Activated T-helper 1 cell treated with Interleukin-2 at 50 U/mL for 16 hours (primary cell): ENCODE measurements at places on chromosomes 3 and 15.
A peak's percentile ranks its signal among the peaks of the same experiment; 100 is the strongest.

- no peak for DNase-seq
Measured at GRCh38 chr3:73557986-73558726, 66.6 kb downstream of the PDZRN3 start.

GRCh38 chr15:66897416-66897815 lies 168.0 kb upstream of the SMAD3 start:
- no peak for DNase-seq

DNA sequence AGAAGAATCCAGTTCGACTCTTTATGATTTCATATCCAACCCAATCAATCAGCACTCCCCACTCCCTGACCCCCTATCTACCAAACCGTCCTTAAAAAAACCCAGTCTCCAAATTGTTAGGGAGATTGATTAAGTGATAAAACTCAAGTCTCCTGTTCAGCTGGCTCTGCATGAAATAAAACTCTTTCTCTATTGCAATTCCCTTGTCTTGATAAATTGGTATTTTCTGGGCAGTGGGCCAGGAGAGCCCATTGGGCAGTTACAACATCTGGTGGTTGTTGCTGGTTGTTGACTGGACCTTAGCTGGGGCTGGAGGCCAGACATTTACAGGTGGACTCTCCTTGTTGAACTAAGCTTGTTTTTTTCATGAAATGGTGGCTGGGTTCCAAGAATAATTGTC lies 642.3 kb downstream of the ROBO2 start:
- DNase-seq = no peak

DNA sequence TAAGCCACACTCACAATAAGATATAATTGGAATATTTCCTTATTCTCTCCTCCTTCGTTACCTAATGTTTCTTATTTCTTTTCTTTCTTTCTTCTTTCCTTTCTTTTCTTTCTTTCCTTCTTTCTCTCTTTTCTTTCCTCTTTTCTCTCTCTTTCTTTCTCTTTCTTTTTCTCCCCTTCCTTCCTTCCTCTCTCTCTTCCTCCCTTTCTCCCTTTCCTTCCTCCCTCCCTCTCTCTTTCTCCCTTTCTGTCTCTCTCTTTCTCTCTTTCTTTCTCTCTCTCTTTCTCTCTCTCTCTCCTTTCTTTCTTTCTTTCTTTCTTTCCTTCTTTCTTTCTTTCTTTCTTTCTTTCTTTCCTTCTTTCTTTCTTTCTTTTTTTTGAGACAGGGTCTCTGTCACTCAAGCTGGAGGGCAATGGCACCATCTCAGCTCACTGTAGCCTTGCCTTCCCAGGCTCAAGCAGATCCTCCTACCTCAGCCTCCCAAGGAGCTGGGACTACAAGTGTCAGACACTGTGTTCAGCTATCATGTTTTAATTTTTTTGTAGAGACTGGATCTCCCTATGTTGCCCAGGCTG lies 19.3 kb upstream of the PIAS1 start:
- no peak for DNase-seq

GRCh38 chr3:85627932-85628331 lies 669.1 kb downstream of the CADM2 start:
- DNase-seq = no peak

DNA sequence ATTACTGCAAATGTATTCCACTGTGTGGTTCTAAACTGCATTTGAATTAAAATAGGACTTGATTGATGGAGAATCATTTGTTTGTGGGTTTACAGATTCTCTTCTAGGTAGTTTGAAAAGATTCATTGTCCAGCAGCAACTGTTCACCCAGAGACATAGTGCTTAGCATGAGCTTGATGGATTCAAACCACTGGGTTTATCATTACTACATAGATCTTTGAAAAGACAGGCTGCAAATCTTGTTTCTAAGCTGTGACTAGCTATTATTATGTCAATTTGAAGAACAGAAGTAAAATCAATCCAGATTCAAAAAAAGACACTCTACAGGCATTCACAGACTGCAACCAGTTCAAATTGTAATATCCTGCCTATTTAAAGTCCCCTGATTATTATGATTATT lies 49.8 kb downstream of the MBNL1 start:
- DNase-seq = no peak

- DNase-seq = no peak
Measured at GRCh38 chr15:75872403-75872990, 29.2 kb downstream of the UBE2Q2 start.

DNA sequence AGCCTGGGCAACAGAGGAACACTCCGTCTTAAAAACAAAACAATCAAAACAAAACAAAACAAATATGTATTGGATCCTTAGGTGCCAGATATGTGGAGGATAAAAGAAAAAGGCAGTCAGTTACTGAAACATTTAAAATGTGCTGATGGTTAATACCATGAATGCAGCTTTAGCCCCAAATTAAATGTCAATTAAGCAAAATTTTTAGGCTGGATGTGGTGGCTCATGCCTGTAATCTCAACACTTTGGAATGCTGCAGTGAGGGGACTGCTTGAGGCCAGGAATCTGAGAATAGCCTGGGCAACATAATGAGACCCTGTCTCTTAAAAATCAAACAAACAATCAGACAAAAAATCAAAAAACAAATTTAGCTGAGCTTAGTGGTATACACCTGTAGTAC lies 8.5 kb upstream of the CHMP2B start:
- no peak for DNase-seq

GRCh38 chr15:75043509-75044257 lies 20.3 kb downstream of the PPCDC start:
- DNase-seq = no peak

GRCh38 chr15:35545316-35545823 lies 595 bp downstream of the DPH6 start:
- no peak for DNase-seq

- no peak for DNase-seq
Measured at GRCh38 chr3:79564192-79564591, 203.6 kb downstream of the ROBO1 start.

GRCh38 chr15:49045751-49046219 lies 461 bp downstream of the SECISBP2L start:
- DNase-seq = no peak

DNA sequence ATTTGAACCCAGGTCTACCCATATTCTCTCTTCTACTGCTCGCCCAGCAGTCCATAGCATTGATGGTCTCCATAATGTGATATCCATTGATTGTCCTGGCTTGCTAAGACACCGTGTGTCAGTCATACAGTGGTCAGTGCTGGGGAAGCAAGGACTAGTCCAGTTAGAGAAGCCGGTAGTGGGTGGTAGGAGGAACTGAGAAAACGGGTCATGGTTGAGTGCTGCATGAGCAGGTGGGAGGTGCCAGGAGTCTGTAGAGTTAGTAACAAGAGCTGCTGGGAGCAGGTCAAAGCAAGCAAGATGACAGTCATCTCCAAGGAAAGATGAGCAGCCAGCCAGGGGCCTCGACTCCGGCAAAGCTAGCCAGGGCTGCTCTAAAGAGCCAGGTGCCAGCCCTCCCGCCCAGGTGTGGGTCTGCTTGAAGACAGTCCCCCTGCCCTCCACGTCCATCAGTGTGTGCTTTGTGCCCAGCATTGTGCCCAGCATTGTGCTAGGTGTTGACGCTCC lies 29.5 kb upstream of the USP3 start:
- no peak for DNase-seq

DNA sequence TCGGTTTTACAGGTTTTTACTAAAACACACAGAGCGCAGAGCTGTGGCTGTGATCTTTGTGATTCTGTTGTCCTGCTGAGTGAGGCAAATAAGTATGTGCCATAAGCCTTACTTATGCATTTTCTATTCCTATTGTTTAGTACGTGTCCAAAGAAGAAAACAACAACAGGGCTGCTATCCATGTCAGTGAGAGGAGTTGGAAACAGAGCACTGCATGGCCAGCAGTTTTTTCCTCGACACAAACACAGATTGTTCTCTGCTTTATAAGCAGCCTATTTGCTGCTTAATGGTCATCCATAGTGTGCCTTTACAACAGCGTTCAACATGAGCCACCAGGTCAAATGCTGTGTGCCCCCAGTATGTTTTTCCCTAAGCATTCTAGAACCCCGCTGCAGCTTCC lies 79.8 kb downstream of the SHQ1 start:
- DNase-seq = no peak

- DNase-seq = no peak
Measured at GRCh38 chr15:50791486-50791885, 26.0 kb upstream of the SPPL2A start.

GRCh38 chr3:124373524-124373923 lies 356.7 kb upstream of the UMPS start:
- no peak for DNase-seq

DNA sequence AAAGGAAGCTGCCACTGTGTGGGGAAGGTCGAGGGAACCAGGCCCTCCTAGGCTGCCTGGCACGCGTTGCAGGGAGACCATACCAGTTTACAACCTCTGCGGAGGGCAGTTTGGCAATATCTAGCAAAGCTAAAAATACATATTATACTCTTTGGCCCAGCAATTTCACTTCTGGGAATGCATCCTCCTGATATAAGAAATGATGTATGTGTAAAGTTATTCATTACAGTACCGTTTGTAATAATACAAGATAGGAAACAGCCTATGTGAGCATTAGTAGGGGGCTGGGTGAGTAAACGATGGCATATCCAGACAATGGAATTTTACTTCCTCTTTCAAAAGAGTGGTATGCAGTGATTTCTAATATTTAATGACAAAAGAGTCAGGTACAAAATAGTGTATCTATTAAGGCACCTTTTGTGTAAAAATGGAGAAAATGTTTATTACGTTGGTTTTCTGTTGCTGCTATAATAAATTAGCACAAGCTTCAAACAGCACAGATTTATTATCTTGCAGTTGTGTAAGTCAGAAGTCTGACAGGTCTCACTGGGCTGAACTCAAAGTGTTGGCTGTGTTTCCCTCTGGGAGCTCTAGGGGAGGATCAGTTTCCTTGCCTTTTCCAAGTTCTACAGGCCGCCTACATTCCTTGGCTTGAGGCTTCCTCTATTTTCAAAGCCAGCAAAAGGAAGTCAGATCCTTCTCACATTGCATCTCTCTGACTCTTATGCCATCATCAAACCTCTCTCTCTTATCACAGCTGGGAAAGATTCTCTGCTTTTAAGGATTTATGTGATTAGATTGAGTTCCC lies 9.0 kb downstream of the APOD start:
- DNase-seq = no peak

- peak; percentile 5 for DNase-seq
Measured at GRCh38 chr15:36883713-36884517, 216.4 kb downstream of the MEIS2 start.

GRCh38 chr3:177606891-177607290 lies 409.6 kb upstream of the TBL1XR1 start:
- no peak for DNase-seq

DNA sequence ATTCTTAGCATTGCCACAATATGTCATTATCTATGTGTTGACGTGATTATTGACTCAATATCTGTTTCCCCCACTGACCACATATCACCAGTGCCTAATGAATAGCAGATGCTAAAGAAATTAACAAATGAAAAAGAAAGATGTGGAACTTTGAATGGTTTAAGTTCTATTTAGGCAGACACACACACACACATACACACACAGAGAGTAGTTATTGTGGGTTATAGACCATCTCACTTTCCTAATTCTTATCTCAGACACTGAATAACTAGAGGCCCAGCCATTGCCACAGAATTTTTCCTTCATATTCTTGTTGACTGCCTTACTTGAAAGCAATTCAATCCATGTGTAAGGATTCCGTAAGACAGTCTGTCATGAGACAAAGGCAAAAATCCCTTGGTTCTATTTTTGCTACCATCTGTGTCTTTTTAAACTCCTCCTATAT lies 61.9 kb upstream of the PHLDB2 start:
- DNase-seq = no peak

DNA sequence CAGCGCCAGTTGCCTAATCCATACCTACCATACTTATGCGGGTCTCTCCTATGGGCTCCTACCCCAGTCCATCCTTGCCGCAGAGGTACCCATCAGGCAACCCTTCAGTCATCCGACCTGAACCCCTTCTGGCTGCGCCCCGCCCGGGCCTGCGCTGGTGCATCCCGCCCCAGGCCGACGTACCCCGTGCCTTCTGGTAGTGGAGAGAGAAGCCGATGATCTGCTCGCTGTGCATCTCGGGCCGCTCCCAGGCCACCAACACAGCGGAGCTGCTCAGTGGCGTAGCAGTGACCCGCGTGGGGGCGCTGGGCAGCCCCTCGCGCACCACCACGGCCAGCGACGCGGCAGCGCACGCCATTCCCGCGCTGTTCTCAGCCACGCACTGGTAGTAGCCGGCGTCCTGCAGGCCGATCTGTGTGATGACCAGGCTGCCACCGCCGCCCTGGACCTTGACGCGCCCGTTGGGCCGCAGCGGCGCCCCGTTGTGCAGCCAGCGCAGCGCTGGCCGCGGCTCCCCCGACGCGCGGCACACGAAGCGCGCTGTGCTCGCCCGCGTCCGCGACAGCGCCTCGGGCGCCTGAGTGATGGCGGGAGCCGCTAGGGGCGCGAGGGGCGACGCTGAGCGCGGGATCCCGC lies 17.9 kb upstream of the IGDCC3 start:
- DNase-seq = no peak

DNA sequence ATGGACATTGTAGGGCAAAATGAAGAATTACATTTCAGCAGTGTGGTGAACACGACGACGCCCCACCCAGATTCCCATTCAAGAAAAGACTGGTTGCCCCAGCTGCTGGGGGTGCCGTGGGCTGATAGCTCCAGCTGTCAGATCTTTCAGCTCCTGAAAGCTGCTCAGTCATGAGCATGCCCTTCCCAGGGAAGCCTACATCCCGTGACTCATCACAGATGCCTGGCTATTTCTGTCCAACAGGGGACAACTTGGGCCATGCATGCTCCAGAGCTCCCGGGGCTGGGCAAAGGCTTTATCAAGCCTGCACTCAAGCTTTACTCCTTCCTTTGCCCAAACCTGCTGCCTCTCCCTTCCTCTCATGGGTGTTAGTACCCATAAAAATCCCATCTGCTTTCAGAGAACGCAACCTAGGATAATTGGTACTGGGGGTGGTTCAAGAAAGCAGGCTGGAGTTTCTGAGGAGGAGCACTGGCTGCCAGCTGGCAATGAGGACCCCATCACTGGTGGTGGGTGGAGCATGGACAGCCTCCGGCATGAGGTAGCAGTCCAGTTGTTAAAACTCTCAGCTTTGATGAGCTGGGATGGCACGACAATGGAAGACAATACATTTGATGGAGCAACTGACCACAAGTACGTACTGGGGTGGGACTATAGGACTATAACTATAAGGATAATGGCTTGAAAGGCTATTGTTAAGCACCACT lies 16.4 kb upstream of the ST8SIA2 start:
- no peak for DNase-seq

GRCh38 chr3:116093374-116093773 lies 351.9 kb downstream of the LSAMP start:
- no peak for DNase-seq

DNA sequence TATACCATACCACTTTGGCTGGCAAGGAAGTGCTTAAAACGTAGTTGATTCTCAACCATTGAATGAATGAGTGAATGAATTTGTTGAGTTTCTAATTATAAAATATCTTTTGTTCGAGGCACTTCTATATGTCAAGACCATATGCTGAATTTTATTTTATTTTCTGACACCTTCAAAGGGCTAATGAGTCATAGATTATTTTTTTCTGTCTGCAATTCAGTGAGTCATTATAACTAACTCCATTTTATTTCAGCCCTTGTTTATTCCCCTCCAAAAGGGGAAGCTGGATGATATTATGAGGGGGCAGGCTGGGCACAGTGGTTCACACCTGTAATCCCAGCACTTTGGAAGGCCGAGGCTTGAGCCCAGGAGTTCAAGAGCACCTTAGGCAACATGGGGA lies 142.4 kb downstream of the P2RY1 start:
- no peak for DNase-seq

- DNase-seq = no peak
Measured at GRCh38 chr3:152208439-152208838, 60.3 kb upstream of the MBNL1 start.

- no peak for DNase-seq
Measured at GRCh38 chr3:76198086-76198485, 412.7 kb upstream of the ZNF717 start.
